ENCODE measurements at places on chromosomes 11 and 22.

DNA sequence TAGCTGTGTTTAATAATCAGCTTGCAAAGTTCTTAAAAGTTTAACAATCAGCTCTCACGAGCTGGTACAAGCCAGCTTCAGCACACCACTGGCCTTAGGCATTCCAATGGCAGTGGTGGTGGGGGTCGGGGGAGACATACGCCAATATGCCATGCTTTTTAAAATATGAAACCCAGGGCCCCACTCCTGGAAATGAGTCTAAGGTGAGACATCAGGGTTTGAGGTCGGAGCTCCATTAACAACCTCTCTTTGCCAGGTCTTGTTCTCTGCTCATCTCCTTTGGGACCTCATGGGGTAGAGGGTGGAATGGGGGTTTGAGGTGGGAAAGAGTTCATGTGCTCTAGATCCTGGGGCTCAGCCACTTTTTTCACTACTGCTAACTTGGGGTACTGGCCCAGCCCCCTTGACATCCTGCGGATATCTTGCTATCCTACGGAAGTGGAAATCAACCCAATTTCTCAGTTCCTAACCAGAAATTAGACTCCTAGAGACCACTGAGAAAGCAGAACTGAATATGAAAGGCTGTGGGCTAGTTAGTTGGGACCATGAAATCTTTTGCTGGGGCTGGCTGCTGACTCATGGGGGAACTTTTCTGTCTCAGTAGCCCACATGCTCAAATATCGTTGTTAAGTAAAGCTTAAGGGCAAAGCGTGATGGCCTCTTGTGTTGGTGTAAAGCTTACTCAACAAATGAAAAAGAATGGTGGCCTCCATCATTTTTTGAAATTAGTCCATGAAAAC lies 90.1 kb downstream of the PDHX start:
- DNase-seq, result no peak

DNA sequence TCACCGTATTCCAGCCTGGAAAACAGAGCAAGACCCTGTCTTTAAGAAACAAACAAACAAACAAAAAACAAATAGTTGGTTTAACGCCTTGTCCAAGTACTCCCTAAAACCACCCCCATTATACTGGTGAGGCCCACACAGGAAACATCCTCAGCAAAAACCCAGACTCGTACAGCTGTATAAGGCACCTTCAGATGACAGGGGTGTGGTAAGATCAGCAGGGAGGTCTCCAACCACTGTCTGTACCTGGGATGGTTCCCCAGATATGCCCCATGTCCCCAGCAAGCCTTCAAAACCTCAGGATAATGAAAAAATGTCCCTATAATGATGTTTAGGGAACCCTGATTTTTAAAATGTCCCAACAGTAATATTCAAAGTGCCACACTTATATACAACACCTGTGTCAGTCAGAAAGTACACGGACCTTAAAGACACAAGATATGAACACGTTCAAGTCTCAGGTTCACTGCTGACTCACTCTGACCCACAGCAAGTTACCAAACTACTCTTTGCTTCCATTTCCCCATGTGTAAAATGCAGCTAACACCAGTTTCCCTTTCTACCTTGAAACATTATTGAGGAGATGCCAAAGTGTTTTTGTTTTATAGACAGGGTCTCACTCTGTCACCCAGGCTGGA lies 9.3 kb downstream of the SF3A1 start:
- no peak for DNase-seq

- DNase-seq, result no peak
Observed at GRCh38 chr22:49953027-49953679, 7.4 kb upstream of the PIM3 start.

- DNase-seq, result no peak
Observed at GRCh38 chr11:30859669-30860068, 273.5 kb upstream of the MPPED2 start.

GRCh38 chr22:41913842-41914534 lies 886 bp downstream of the SHISA8 start:
- DNase-seq, result no peak

GRCh38 chr11:103546236-103546635 lies 437.0 kb downstream of the DYNC2H1 start:
- no peak for DNase-seq

GRCh38 chr11:47394050-47394321 lies 14.4 kb upstream of the SLC39A13 start:
- DNase-seq, result no peak

- no peak for DNase-seq
Observed at GRCh38 chr11:68839911-68840641, 1.6 kb downstream of the CPT1A start.

GRCh38 chr11:94882931-94883330 lies 90.4 kb downstream of the CWC15 start:
- DNase-seq, result no peak

DNA sequence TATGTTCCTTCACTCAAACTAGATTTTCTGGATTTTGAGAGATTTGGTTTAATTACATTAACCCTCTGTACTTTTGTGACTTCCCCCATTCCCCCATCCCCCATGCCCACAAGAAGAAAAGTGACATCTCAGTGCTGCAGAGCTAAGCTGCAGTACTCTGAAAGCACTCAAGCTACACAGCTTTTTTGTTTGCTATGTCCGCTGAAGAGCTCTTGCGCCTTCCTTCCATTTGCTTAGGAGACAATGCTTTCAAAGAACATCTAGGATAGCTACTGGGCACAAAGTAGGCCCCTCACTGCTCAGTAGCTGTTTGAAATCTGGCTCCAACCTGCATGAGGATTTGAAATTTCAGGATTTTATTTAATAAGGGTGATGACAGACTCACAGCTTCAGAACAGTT lies 69.7 kb downstream of the SLC17A6 start:
- no peak for DNase-seq

DNA sequence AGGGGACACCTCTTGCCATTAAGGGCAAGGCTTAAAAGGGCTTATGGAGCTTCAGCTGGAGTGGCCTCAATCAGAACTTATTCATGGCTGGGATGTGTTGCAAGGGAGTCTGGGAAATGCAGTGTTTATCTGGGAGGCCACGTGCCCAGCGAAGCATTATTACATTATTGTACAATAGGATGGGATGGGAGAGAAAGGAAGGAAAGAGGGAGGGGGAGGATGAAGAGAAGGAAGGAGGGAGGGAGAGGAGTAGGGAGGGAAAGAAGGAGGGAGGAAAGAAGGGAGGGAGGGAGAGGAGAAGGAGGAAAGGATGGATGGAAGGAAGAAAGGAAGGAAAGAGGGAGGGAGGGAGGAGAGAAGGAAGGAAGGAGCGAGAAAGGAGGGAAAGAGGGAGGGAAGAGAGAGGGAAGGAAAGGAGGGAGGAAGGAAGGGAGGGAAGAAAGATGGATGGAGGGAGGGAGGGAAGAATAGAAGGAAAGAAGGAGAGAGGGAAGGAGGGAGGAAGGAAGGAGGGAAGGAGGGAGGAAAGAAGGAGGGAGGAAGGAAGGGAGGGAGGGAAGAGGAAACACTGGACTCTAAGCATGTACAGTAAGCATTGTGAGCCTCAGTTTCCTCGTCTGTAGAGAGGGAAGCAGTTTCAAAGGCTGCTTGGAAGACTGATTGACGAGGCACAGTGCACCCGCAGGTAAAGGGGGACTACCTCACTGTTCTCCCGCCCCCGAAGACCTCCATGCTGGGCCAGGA lies 62.2 kb downstream of the MYEOV start:
- no peak for DNase-seq

- no peak for DNase-seq
Observed at GRCh38 chr22:43882122-43882767, 9.6 kb downstream of the PNPLA5 start.

DNA sequence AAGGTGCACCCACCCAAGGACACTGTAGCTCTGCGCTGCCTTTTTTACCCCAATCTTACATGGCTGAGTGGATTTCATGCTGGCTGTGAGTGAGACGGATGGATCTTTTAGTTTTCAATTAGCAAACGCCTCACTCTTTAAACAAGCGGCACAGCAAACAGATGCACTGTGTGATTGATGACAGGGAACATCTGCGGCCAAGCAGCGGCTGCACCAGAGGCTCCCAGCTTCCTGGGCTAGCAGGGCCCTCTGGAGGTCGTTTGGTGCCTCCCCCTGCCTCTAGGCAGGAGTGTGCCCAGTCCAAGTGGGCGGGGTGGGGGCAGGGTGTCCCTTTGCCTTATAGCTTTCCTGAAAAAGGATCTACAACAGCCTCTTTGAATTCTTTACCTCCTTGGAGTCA lies 2.1 kb upstream of the DRD2 start:
- DNase-seq, result no peak

- DNase-seq, result no peak
Observed at GRCh38 chr11:100684101-100685065, 2.7 kb upstream of the ARHGAP42 start.

- DNase-seq, result no peak
Observed at GRCh38 chr22:22865311-22866072, 22.1 kb upstream of the IGLL5 start.

- no peak for DNase-seq
Observed at GRCh38 chr11:116714902-116715301, 57.9 kb downstream of the BUD13 start.

GRCh38 chr11:106770489-106771085 lies 247.7 kb downstream of the GUCY1A2 start:
- DNase-seq, result no peak

GRCh38 chr11:65433657-65434056 lies 11.1 kb downstream of the NEAT1 start:
- no peak for DNase-seq

DNA sequence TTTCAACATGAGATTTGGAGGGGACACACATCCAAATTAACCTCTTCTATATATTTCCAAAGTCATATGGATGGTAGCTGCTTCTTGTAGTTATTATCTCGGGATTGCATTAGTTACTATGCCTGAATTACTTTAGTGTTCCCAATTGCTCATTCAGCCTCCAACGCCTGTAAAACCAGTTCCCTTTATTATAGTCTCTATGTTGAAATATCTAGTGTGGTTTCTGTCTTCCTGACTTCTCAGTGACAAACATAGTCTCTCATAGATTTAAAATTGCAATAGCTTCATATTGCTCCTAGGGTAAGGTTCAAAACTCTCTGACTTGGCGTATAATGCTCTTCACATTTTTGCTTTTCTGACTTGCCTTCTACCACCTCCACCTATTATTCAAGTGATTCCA lies 366.4 kb downstream of the CASP12 start:
- no peak for DNase-seq

- DNase-seq, result no peak
Observed at GRCh38 chr22:44947049-44947448, 62.8 kb downstream of the PHF21B start.

GRCh38 chr11:2868506-2869133 lies 17.0 kb downstream of the CDKN1C start:
- DNase-seq, result no peak

DNA sequence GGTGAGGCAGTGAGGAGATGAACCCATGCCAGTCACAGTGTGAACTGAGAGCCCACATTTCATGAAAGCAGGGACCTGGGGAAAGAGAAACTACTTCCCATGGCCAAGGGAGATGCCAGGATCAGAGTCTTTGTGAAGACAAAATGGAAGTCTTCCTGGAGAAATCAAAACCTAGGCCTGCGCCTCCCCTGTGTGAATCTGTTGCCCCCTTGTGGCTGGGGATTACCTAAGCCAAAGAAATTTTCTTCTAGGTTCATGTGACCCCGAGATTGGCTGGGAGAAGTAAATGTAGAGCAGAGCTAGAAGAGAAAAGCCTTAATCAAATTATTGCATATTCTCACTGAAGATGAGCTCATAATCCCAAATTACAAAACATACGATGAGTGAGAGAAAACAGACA lies 1075.3 kb downstream of the TBC1D22A start:
- no peak for DNase-seq

GRCh38 chr11:58028687-58029411 lies 1.9 kb upstream of the OR6Q1 start:
- no peak for DNase-seq

GRCh38 chr11:122656631-122657101 lies 1.1 kb downstream of the UBASH3B start:
- peak; percentile 8 for DNase-seq

DNA sequence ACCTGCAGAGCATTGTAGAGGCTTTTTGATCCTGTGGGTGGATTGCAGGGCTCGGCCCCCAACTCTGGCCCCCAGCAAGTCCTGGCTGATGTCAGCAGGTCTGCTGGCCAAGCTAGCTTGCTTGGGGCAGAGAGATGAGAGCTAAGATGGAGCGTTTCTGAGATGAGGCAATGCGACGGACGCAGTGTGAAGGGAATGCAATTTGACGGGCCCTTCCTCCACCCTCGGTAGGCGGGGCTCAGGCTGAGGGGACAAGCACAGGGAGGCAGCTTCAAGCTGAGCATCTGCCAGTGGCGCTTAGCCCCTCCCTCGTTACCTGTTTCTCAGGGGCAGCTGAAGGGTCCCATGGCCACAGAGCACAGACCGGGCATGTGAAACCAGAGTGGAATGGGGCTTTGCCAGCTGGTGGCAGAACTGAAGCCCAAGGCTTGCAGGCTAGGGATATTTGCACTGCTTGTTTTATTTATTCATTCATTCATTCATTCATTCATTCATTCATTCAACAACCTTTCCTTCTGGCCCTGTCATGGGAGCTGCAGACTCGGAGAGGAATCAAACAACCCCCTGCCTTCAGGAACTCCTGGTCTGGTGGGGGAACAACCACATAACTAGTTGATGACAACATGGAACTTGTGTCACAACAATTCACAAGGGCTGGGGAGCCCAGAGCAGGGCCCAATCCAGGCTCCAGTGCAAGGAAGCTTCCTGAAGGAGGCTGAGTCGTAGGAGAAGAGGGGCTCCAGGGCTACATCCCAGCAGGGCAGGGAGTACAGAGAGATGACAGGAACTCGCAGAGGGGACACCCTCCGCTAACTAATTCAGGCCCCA lies 66.8 kb downstream of the THAP12 start:
- DNase-seq, result no peak

DNA sequence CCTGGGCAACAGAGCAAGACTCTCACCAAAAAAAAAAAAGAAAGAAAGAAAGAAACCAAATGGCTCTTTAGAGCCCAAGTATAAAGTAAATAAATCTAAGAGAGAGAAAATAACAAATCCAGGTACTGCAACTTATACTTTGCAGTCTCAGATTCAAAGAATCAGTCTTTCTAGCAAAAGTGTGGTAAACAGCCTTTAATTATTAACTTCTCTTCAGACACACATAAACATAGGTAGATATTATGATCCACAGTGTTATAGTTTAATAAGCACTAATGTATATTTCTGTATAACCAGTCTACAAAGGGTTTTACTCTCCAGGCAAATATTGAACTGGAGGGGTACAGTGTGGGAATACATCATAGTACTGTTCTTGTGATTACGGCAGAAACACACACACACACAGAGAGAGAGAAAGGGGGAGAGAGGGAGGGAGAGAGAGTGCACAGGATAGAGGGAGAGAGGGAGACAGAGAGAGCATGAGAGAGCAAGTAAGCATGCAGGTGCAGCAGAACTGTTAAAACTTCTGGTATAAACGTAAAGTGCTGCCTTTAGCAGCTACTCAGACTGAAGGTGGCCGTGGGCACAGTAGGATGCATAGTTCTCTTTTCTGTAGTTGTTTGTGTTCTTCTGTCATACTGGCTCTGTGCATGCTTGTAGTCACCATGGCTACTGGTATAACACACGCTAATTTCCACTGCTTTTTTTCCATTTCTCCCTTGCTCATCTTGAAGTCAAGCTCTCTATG lies 32.3 kb downstream of the MTMR2 start:
- DNase-seq, result no peak

DNA sequence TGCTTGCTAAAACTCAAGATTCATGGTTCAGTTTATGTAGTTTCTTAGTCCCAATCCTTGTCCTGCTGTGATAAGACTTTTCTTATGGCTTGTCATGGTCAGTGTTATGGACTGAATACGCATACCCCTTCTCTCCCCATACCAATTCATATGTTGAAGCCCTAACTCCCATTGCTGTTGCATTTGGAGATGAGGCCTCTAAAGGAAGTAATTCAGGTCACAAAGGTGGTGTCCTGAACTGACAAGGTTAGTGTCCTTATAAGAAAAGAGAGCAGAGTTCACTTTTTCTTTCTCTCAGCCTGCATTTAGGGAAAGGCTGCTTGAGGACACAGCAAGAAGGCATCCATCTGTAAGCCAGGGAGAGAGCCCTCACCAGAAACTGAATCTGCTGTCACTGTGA lies 618.2 kb downstream of the LRRC4C start:
- DNase-seq, result no peak

All from activated T-helper 1 cell treated with anti-CD3 and anti-CD28 coated beads, Interleukin-2, amount 50 U/mL, for 16 hours (primary cell).